ENCODE measurements at places on chromosomes 5 and 9. TPM values are rescaled to one million over a fixed set of nuclear protein-coding genes. Genes with fewer than 3 reads are reported as not detected.

Gene PHF2
- total RNA-seq, result 18.8 TPM

Gene PHF19
- total RNA-seq, result 66.7 TPM

Gene IFNA21
- not detected for total RNA-seq

Gene SPAAR
- not detected for total RNA-seq

Gene DNAJC18
- total RNA-seq, result 26.5 TPM

Gene GCNT4
- 0.63 TPM for total RNA-seq

DNA sequence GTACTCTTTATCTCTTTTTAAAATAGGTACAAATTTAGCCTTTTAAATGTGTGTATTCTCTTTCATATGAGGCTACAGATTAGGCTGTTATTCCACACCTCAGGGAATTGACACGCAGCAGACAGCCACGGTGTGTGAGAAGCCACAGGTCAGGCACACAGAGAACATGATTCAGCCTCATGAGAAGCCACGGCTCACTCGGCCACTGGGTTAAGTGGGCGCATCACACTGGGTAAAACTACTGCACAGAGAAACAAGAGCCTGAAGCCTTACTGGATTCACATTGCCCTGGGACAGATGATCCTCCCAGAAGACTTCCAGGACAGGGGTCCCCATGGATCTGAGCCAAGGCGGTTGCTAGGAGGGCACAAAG is 28.2 kb downstream of the LPCAT1 start:
- no peaks in the 10 kb centered on the region for H3K27me3 ChIP-seq
- no peak overlapping the region for H3K4me3 ChIP-seq
- H3K4me1 ChIP-seq, result no peaks in the 10 kb centered on the region
- H3K36me3 ChIP-seq, result peaks cover 86% of the 10 kb centered on the region
- no peak for DNase-seq

DNA sequence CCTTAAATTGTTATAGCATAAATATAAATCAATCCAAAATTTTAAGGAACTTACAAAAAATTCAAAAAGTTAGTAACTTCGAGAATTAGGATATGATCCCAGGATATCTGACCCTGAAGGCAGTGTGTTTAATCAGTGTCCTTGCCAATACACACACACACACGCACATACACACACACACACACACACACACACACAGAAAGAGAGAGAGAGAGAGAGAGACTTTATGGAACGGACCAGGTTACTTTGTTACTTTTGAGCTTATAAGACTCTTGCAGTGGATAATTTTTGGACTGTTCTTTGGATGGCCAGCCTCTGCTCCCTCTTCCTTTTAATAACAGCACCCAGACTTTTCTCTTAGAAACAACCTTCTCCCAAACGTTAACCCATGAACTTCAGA is 322.9 kb downstream of the NFIB start:
- no peaks in the 10 kb centered on the region for H3K27me3 ChIP-seq
- H3K27ac ChIP-seq, result no peak overlapping the region
- no peak overlapping the region for H3K4me3 ChIP-seq
- H3K4me1 ChIP-seq, result no peaks in the 10 kb centered on the region
- H3K36me3 ChIP-seq, result no peaks in the 10 kb centered on the region

DNA sequence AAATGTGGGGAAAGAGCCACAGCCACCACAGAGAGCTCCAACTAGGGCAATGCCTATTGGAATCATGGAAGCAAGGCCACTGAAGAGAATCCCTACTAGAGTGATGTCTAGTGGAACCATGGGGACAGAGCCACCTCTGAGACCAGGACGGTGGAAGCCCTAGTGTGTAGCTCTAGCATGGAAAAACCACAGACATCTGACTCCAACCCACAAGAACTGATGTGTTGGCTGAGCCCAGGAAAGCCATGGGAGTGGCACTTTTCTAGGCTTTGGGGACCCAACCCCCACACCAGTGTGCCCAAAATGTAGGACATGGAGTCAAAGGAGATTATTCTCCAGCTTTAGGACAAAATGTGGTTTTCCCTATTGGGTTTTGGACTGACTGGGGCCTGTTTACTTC is 721.9 kb downstream of the BRINP1 start:
- no peak overlapping the region for H3K27ac ChIP-seq
- H3K4me3 ChIP-seq, result no peak overlapping the region
- H3K36me3 ChIP-seq, result peaks cover 9% of the 10 kb centered on the region
- peaks cover 5% of the 10 kb centered on the region for H3K4me1 ChIP-seq

DNA sequence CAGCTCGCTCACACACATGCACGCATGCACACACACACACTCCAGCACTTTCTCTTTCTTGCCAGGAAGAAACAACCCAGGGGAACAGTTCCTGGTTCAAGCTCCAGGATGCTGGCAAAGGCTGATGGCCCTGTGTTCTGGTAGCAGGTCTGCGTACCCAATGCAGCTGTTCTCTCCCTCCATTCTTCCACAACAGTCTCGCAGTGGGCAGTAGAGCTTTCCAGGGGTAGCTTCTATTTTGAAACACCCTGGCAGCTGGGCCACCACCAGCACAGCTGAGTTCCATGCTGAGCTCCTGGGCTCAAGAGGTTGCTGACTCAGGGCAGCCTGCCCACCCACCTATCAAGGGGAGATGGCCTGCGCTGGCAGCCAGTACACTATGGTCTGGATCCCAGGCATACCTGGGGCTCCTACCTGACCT is 4.7 kb downstream of the VDAC1 start:
- DNase-seq, result no peak
- peaks cover 26% of the 10 kb centered on the region for H3K36me3 ChIP-seq
- peaks cover 6% of the 10 kb centered on the region for H3K4me1 ChIP-seq
- H3K27ac ChIP-seq, result no peak overlapping the region
- no peaks in the 10 kb centered on the region for H3K27me3 ChIP-seq
- H3K4me3 ChIP-seq, result no peak overlapping the region

DNA sequence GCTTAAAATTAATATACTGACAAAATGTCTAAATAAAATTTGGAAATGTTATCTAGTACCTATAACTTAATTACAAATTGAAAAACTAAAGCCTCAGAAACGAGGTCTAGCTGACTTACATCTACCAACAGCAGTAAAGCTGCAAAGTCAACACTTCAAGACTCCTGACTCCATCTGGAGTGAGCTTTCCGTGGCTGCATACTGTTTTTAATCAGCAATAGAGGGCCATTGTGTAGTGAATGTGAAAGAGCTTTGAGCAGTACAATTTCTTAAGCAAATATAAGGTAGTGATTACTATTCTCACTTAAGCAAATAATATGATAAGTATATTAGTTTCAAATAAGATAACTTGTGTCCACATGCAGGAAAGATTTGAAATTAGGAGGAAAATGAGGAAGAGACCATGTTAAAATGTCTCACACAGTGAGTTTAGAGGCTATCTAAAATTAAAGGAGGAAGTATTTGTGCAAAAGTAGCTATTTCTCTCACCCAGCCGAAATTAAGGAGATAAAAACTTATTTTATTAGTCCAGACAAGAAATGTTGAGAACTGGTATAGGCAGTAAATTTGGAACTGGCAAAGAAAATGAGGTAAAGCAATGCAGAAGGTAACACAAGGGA is 6.4 kb downstream of the SPINK6 start:
- no peaks in the 10 kb centered on the region for H3K27me3 ChIP-seq
- no peaks in the 10 kb centered on the region for H3K4me1 ChIP-seq
- DNase-seq, result no peak

- no peak overlapping the region for H3K4me3 ChIP-seq
- H3K36me3 ChIP-seq, result no peaks in the 10 kb centered on the region
- no peak overlapping the region for H3K27ac ChIP-seq
- DNase-seq, result no peak
- no peaks in the 10 kb centered on the region for H3K4me1 ChIP-seq
These were observed 170.4 kb upstream of the PANK3 start for GRCh38 chr5:168749391-168750100.

DNA sequence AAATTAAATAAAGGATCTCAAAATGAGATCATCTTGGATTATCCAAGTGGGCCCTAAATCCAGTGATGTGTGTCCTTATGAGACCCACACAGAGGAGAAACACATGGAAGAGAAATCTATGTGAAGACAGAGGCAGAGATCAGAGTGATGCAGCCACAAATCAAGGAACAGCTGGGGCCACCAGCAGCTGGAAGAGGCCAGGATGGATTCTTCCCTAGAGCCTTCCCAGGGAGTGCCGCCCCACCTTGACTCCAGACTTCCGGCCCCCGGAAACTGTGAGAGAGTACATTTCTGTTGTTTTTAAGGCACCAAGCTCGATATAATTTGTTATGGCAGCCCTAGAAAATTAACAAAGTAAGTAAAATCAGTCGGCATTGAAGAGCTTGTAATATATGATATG is 286.9 kb downstream of the FBXL7 start:
- DNase-seq, result no peak
- no peak overlapping the region for H3K27ac ChIP-seq
- H3K4me3 ChIP-seq, result no peak overlapping the region
- H3K36me3 ChIP-seq, result no peaks in the 10 kb centered on the region

GRCh38 chr9:130189840-130190239 is 17.6 kb downstream of the NCS1 start:
- no peak for DNase-seq
- no peaks in the 10 kb centered on the region for H3K27me3 ChIP-seq
- H3K4me1 ChIP-seq, result 0 out of 2 replicates have a peak, but pooled peaks cover 3% of the 10 kb centered on the region
- no peak overlapping the region for H3K4me3 ChIP-seq
- H3K36me3 ChIP-seq, result no peaks in the 10 kb centered on the region

DNA sequence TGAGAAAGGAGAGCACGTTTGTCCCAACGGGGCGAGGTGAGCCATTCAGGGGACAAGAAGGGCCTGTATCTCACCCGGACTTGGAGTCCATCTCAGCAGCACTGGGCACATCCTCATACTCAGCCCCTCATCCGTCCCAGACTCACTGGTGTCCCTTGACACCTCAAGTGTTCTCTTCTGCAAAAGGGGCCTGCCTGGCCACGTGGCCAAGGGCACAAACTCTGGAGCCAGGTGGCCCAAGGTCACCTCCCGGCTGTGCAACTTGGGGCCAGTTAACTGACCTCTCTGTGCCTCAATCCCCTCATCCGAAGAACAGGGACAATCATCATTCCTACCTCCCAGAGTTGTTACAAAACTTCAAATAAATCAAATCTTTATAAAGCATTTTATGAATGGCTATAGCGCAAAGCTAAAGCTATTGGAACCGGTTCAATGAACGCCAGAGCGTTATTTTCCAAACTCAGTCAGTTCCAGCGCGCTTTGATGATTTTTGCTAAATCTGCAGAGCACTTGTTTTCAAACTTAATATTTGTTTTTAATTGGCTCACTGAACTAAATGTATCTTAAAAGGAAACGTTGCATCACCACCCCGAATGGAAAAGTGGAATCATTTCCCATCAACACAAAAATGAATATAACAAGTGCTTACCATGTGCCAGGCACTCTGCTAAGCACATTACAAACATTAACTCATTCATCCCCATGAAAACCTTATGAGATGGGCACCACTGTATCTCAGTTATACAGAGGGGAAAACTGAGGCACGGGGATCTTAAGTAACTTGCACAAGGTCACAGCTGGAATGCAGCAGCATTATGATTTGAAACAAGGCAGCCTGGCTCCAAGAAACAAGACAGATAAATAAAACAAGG is 49.3 kb downstream of the DUSP1 start:
- 0 out of 2 replicates have a peak, but pooled peaks cover 1% of the 10 kb centered on the region for H3K4me1 ChIP-seq
- H3K27me3 ChIP-seq, result peaks cover 3% of the 10 kb centered on the region
- H3K27ac ChIP-seq, result no peak overlapping the region
- no peak for DNase-seq

DNA sequence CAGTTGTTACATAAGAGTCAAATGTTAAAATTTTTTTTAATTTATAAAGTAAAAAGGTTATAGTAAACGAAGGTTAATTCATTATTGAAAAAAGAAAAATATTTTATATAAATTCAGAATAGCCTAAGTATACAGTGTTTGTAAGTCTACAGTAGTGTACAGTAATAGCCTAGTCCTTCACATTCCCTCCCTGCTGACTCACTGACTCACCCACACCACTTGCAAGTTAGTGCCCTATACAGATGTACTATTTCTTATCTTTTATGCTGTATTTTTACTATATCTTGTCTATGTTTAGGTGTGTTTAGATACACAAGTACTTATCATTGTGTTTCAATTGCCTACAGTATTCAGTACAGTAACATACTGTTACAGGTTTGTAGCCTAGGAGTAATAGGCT is 57.6 kb downstream of the MAMDC2 start:
- no peak overlapping the region for H3K4me3 ChIP-seq
- no peaks in the 10 kb centered on the region for H3K27me3 ChIP-seq
- no peaks in the 10 kb centered on the region for H3K36me3 ChIP-seq
- no peak overlapping the region for H3K27ac ChIP-seq

GRCh38 chr5:72184408-72184807 is 77.1 kb downstream of the MAP1B start:
- H3K4me3 ChIP-seq, result no peak overlapping the region
- no peak overlapping the region for H3K27ac ChIP-seq
- no peak for DNase-seq
- H3K27me3 ChIP-seq, result no peaks in the 10 kb centered on the region
- peaks cover 6% of the 10 kb centered on the region for H3K4me1 ChIP-seq

DNA sequence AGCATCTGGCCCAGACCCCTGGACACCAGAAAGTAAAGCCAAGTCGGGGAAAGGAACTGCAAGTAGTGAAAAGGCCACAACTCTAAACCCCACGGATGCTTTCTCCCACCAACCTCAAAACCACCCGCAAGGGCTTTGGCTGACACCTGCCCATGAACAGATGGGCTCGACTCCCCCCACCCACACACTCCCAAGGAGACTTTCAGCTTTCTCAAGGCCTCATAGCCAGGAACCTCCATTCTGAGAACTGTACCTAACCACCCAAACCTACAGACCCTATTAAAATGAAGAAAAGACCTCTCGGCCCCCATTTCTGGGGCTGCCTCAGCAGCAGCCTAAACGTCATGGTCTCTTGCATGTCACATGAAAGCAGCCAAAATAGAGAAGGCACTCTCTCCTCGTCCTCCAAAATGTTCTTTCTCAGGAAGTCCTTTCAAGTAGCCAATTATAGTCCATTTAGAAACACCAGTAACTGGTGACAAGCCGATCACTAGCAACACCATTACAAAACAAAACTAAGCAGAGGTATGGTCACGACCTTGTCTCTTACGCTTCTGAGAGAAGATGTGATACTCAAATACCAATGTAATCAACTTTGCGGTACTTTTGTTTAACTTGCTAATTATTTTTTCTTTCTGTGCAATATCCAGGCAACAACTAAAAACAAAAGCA is 2.9 kb downstream of the B4GALT1 start:
- peaks cover 3% of the 10 kb centered on the region for H3K4me1 ChIP-seq
- H3K4me3 ChIP-seq, result no peak overlapping the region
- H3K27me3 ChIP-seq, result no peaks in the 10 kb centered on the region
- H3K36me3 ChIP-seq, result no peaks in the 10 kb centered on the region
- DNase-seq, result no peak

- no peak overlapping the region for H3K27ac ChIP-seq
- H3K4me3 ChIP-seq, result no peak overlapping the region
- H3K4me1 ChIP-seq, result no peaks in the 10 kb centered on the region
- DNase-seq, result no peak
- H3K36me3 ChIP-seq, result no peaks in the 10 kb centered on the region
- H3K27me3 ChIP-seq, result no peaks in the 10 kb centered on the region
These were observed 317.6 kb downstream of the CWC27 start for GRCh38 chr5:65086234-65086890.

GRCh38 chr5:16784843-16785791 is 151.0 kb downstream of the MYO10 start:
- no peaks in the 10 kb centered on the region for H3K4me1 ChIP-seq
- no peaks in the 10 kb centered on the region for H3K36me3 ChIP-seq
- no peak for DNase-seq
- no peak overlapping the region for H3K4me3 ChIP-seq
- no peak overlapping the region for H3K27ac ChIP-seq

GRCh38 chr5:84274585-84275468 is 109.9 kb downstream of the EDIL3 start:
- no peaks in the 10 kb centered on the region for H3K36me3 ChIP-seq
- 0 out of 2 replicates have a peak, but pooled peaks cover 3% of the 10 kb centered on the region for H3K4me1 ChIP-seq
- no peak overlapping the region for H3K4me3 ChIP-seq
- no peaks in the 10 kb centered on the region for H3K27me3 ChIP-seq
- no peak for DNase-seq
- no peak overlapping the region for H3K27ac ChIP-seq
